SK-N-SH treated with all-trans-retinoic acid at 6 μM for 48 hours (cell line): ENCODE measurements at places on chromosomes 13 and 19.
A peak's percentile ranks its signal among the peaks of the same experiment; 100 is the strongest.

DNA sequence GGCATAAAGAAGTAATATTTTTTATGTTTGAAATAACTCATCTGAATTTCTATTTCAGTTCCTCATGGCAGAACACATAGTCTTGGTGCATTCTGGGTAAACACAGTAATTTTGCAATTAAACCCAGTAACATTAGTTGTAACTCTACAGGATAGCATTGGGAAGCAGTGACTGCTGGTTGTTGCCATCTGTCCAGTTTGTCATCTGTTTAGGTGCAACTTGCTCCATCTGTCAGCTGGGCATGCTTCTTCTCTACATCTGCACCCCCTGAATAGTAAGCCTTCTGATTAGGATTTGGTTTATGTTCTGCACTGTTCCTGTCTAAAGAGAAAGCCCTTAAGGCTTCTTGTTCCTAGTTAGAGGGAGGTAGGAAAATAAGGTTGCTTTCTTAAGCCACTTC lies 63.5 kb upstream of the CSNK1A1L start:
- ATAC-seq = no peak

- ATAC-seq = no peak
These were observed 327.4 kb upstream of the ZNF507 start for GRCh38 chr19:32018014-32018413.

- ATAC-seq = no peak
These were observed 95.7 kb upstream of the C1QTNF9B start for GRCh38 chr13:23992781-23993679.

DNA sequence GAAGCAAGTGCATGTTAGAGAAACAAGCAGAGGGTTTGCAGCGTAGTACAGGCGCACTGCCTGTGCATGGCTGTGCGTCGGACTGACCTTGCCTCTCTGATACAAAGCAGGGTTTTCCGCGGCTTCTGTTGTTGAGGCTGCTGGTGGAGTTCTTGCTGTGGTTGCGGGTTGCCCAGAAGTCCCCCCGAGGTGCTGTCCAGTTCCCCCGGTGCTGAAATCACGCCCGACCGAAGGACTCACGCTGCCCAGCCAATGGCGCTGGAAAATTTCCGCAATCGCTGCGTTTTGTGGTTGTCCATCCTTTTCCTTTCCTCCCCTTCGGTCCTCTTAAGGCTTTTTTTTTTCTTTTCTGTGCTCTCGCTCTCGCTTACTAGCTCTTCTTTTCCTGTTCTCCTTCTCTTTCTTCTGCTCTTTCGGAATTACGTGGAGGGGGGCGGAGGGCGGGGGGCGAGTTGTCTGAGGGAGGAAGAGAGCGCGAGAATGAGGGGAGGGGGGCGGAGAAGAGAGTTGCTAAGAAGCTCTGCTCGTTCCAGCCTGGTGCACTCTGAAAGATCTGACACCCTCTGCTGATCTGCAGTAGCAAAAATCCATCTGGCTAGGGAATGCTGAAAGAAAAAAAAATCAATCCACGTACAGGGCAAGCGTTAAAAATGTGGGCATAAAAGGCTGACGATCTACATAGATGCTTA lies at the start of gene SLITRK1:
TSS of gene SLITRK1 (minus strand) at position 558 of the 689 bp plus-strand sequence. CDS start 967 bp downstream, outside the sequence.
- peak; percentile 77 for ATAC-seq

DNA sequence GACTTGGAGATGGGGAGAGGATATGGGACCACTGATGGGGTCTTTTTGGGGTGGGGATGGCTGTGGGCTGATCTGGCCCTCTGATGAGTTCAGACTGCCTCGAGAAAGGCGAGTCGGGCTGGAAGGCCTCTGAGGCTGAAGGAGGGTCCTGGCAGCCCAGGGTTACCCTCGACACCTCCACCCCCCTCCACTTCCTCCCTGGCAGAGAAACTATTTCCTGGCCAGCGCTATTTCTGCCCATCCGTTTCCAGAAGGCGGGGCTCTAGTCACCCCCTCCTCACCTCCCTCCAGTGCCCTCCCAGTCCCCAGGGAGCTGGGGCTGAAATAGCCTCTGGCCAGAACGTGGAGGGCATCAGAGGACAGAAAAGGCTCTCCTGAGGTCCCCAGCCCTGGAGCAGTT lies 9.7 kb downstream of the EXOC3L2 start:
- ATAC-seq = no peak

GRCh38 chr13:113840541-113841352 lies 23.1 kb downstream of the GAS6 start:
- ATAC-seq = no peak

DNA sequence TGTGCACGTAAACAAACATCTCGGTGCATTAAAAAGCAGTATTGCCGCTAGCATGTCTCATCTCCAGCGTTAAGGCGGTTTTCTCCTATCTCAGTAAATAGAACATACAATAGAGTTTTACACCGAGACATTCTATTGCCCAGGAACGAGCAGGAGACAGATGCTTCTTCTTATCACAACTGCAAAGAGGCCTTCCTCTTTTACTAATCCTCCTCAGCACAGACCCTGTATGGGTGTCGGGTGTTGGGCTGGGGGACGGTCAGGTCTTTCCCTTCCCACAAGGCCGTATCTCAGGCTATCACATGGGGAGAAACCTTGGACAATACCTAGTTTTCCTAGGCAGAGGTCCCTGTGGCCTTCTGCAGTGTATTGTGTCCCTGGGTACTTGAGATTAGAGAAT lies 21.2 kb downstream of the ZNF233 start:
- no peak for ATAC-seq

- no peak for ATAC-seq
These were observed 73.6 kb downstream of the KDM4B start for GRCh38 chr19:5042556-5042955.

DNA sequence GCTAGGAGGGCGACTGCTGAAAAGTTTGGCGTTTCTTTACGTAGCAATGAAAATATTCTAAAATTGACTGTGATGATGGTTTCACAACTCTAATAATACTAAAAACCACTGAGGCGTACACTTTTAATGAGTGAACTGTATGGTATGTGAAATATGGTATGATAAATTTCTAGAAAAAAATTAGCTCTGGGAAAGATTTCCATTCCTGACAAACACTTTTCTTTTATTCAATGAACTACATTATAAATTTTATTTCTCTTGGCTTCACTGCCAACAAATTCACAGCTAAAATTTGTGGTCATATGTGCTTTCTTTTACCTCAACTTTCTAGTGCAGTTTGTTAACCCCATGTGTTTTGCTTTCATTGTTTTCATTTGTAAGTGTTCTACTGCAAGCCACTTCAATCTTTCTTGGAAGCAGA lies 11.1 kb downstream of the ZC3H13 start:
- ATAC-seq = no peak

DNA sequence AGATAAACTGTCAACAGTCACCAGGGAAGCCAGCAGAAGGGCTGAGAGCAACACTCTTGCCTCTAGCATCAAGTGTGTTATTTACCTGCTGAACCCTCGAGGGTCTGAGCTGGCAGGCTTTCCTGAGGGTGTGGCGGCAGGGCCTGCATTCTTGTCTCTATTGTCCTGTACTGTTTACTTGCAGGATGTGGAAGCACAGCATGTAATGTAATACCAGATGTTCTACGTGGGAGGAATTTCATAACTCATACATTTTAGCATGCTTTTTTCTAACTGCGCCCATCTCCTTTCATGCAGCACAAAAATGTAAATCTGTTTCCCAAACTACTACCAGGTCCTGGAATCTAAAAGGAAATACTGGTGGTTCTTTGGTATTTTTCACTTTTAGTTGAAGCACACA lies 153.1 kb downstream of the RGCC start:
- no peak for ATAC-seq

GRCh38 chr19:30061223-30062064 lies 119.4 kb downstream of the URI1 start:
- ATAC-seq = no peak

GRCh38 chr13:40648040-40648439 lies 18.4 kb downstream of the FOXO1 start:
- no peak; the same call in 2 of the 3 replicates for ATAC-seq

DNA sequence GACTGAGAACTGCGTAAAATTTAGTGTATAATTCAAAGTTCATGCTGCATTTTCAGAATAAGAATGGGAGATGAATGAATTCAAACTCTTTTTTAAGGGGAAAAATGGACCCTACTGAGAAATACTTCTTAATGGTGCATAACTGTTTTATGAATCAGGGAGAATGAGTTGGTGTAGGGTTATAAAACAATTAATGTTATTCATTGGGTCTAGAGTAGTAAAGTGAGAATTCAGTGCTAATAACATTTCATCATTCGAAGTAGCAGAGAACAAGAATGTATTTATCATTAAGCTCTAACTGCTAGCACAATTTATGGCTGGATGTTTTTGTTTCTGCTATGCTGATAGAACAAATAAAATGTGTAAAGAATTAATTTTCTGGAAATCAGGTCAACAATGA lies 310.2 kb downstream of the SLITRK5 start:
- no peak for ATAC-seq

- ATAC-seq = no peak
These were observed at the start of gene ZNF835 for GRCh38 chr19:56671613-56671994. Gene ZNF835 (minus strand): TSS chr19:56671757. CDS start chr19:56665198, 6,559 bp downstream.

GRCh38 chr13:34201050-34201913 lies 383.3 kb downstream of the RFC3 start:
- ATAC-seq = peak; percentile 96

DNA sequence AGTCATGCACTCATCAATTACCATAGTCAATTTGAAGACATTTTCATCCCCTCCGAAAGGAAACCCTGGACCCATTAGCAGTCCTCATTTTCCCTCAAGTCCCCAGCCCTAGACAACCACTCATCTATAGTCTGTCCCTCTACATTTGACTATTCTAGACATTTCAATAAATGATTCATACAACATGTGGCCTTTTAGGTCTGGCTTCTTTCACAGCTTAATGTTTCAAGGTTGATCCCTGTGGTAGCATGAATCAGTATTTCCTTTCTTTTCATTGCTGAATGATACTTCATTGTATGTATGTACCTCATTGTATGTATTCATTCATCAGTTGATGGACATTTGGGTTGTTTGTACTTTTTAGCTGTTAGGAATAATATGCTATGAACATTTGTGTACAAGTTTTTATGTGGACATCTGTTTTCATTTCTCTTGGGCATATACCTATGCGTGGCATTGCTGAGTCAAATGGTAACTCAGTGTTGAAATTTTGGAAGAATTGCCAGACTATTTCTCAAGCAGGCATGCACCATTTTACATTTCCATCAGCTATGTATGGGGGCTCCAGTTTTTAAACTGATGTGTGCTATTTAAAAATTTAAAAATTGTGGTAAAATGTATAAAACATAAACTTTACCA lies 18.4 kb downstream of the SPATA13 start:
- no peak; the same call in 2 of the 3 replicates for ATAC-seq

DNA sequence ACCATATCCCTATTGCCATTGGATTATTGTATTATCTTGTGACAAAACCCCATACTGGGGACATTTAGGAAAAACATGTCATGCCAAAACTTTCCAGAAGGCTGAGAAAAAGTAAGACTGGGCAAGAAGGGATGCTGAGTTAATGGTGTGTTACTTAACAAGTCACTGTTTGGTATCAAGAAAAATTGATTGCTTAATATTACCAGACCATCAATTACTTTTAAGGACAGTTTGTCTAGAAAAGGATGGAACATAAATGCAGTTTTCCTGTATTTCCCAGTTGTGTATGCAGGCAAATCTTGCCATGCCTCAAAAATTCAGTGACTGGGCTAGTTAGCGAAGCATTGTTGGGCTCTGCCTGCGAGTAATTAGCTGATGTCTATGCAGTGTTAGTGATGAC lies 705.6 kb upstream of the MIR17HG start:
- no peak for ATAC-seq

GRCh38 chr19:45711851-45712698 lies 18.6 kb downstream of the FBXO46 start:
- no peak for ATAC-seq

DNA sequence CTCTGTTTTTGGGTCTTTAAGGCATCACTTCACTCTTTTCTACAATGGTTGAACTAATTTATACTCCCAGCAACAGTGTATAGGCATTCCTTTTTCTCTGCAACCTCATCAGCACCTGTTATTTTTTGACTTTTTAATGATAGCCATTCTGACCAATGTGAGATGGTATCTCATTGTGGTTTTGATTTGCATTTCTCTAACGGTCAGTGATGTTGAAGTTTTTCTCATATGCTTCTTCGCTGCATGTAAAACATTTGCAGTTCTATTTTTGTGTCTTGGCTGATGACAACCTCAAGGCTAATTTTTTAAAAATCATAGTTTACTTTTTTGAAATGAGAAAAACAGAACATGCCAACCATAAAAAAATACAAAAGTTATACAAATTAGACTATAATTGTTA lies 258.2 kb upstream of the EDNRB start:
- ATAC-seq = no peak

GRCh38 chr13:98313922-98314292 lies 136.8 kb upstream of the RNF113B start:
- ATAC-seq = no peak

DNA sequence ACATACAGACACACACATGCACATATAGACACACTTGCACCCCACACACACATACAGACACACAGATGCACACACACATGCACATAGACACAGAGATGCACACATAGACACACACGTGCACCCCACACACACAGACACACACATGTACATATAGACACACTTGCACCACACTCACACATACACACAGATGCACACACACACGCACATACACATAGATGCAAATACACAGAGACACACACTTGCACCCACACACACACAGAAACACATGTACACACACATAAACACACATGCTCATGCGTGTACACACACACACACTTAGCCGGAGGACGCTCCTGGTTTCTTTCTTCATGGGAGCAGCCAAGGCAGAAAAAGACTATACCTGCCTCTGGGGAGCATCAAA lies 10.0 kb downstream of the COL4A2 start:
- ATAC-seq = no peak

- no peak for ATAC-seq
These were observed 1.2 kb upstream of the TMEM59L start for GRCh38 chr19:18611327-18612050.

DNA sequence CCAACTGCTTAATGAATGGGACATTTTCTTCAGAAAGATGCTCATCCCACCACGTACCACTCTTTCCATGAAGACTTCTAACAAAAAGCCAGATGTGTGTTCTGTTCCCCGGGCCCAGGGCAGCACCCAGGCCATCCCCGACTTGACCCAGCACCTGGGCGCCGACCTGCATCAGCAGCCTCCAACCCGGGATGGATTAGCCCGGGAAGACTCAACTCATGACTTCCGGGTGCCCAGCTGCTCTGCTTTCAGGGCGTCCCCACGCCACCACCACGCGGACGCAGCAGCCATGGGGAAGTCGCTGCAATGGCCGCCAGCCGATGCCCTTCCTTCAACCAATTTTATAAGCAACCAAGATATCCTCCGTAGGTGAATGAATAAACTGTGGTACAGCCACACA lies 123.8 kb upstream of the TUBA3C start:
- no peak for ATAC-seq

GRCh38 chr13:102768909-102769308 lies 4.7 kb downstream of the TEX30 start:
- no peak for ATAC-seq

GRCh38 chr13:25816239-25816638 lies 235.6 kb downstream of the SHISA2 start:
- ATAC-seq = no peak

GRCh38 chr19:13103581-13104359 lies 1.1 kb upstream of the LYL1 start:
- no peak for ATAC-seq

DNA sequence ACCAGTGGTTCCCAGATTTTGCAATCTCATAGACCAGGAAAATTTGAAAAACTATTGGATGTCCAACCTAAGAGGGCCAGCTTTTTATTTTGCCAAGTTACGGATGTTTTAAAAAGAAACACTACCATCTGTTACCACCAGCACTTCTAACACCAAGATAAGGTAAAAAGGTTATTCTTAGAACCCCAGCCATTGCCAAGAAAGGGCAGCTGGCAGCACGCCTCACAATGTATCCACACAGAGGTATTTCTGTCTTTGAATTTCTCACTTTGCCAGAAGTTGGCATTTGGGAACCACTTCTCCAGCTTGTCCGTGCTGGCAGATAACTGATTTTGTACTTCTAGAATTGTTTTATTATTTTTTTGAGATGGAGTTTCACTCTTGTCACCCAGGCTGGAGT lies 28.7 kb downstream of the CAPN12 start:
- no peak for ATAC-seq
